ENCODE measurements at places on chromosomes 7 and 10.

DNA sequence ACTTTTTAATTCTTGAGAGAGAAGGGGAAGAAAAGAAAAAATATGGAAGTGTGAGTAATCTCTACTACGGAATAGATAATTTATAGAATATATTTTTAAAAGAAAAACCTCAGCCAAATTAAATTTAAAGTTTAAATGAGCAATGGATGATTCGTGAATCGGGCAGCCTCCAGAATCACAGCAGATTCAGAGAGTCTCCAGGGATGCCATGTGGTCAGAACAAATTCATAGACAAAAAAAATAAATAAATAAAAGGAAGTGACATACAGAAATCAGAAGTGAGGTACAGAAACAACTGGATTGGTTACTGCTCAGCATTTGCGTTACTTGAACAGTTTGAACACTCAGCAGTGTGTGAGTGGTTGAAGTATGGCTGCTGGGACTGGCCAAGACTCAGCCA lies 53.0 kb downstream of the PHYHIPL start:
- DNase-seq = no peak

- DNase-seq = no peak
Observed at GRCh38 chr10:94085766-94086437, 92.2 kb downstream of the PLCE1 start.

- DNase-seq = no peak
Observed at GRCh38 chr10:71081912-71082311, 130.5 kb upstream of the UNC5B start.

DNA sequence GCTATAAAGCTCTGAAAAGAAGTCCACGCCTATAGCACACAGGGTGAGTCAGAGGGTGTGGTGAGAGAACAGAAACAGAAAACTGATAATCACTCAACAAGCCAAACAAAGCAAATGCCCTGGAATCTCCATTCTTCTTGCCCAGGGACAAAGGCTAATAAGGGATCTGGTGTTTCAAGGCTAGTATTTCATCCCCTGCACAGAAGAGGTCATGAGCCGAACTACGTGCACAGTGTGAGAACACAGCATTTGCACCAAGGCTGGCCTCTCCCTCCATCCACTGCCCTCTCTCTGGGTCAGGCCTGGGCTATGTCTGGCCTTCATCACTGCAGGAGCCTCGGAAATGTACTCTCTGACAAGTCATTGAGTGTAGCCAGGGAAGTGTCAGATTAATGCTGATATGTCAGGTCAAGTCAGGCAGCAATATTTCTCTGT lies 42.7 kb downstream of the PRR15 start:
- no peak for DNase-seq

- DNase-seq = no peak
Observed at GRCh38 chr10:64396105-64396708, 875.0 kb downstream of the REEP3 start.

DNA sequence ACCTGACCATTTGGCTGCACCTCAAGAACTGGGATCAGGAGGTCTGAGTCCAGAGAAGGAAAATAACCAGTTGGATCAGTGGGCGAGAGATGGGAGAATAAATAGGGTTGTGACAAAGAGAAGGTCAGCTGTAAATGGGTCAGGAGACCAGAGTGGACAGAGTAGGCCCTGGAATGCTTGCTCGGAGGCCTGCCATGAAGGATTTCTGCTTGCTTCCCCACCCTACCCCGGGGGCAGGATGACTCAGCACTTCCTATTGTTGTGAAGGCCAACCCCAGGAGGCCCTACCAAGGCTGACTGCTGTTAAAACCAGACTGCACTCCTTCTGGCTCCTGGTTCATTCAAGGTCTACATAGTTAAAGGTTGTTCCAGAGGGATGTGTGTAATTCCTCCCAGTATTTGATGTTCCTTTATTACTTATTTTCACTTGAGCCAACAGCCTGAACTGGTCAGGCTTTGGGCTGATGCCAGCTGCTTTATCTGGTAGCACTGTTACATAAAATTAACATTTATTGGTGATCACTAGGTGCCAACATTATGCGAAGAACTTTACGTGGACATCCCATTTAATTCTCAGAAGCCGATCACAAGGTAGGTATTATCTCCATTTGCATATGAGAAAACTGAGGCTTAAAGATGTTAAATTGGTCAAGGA lies 27.3 kb upstream of the IFRD1 start:
- peak; percentile 43 for DNase-seq

- DNase-seq = no peak
Observed at GRCh38 chr7:43553999-43554398, 28.9 kb upstream of the STK17A start.

DNA sequence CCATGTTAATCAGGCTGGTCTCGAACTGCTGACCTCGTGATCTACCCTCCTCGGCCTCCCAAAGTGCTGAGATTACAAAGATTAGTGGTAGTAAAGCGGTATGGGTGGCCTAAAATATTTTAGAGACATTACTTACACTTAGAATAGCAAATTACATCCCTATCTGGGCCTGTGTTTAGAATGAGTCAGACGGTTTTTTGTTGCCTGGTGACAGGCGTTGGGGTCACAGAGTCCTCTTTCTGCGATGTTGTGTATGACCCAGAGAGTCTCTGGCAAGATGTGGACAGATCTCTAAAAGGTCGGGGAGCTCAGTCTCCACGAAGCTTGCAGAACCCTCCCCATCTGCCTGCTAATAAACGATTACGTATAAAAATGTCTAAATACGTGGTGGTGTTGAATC lies 39.6 kb upstream of the PRKCQ start:
- DNase-seq = no peak

DNA sequence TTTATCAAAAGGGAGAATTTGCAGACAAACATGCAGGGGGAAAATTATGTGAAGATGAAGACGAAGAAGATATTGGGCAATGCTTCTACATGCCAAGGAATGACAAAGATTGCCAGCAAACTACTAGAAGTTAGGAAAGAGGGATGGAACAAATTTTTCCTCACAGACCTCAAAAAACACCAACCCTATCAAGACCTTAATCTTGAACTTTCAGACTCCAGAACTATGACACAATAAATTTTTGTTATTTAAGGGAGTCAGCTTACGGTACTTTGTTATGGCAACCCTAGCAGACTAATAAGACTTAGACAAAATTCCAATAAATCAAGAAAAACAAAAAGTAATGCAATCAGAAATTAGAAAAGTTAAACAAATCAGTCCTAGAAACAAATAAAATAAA lies 280.0 kb upstream of the GNAI1 start:
- no peak for DNase-seq

- no peak for DNase-seq
Observed at GRCh38 chr7:7157887-7158271, 24.5 kb upstream of the C1GALT1 start.

DNA sequence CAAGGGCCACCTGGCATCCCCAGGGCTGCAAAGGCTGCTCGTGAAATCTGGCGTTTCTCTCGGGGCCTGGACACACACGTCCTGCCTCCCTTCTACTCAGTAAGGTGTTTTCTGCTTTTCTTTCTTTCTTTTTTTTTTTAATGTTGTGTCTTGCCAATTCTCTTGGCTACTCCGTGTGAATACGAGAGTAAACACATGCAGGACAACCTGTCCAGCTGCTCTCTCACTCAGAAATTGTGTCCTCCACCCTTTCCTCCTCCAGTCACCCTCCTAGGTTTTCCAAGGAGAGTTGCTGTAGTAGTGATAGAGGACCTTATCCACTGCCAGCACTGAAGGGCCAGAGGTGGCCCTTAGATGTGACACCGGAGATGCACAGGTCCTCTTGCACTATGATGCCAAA lies 858 bp upstream of the TEX36 start:
- DNase-seq = no peak

DNA sequence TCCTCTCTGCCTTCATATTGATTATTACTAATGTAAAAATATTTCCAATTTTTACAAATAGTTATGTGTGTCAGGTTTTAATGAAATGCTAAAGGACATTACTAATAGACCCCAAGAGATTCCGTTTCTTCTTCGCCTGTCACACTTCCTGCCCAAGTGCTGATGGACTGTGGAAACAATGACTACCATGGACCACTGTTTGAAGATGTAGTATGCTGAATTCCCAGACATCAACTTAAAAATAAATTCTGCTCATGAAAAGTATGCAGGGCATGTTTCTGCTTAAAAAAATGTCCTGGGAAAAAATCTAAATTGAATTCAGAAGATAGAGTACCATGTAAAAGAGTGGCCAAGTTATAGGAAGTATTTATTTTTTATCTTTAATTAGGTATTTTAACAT lies 52.1 kb downstream of the ST7 start:
- DNase-seq = no peak

- DNase-seq = no peak
Observed at GRCh38 chr7:45910855-45911254, 10.2 kb downstream of the IGFBP3 start.

GRCh38 chr10:29595146-29595545 lies 39.6 kb downstream of the SVIL start:
- DNase-seq = no peak

DNA sequence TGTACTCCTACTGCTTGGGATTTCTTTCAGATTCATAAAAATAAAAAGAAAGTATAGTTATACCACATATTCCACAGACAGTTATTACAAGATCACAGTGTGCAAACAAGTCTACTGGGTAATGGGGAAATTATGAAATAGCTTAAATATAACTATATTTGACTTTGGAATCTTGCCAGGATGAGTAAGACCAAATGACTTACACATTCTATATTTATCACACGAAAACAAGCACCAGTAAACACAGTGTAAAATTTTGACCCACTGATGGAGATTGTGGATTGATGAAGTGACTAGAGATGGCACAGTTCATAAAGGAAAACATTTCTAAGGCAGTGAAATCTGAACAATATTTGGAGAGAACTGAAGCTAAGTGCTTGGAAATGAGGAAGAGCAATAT lies 339.7 kb downstream of the THSD7A start:
- DNase-seq = no peak

- no peak for DNase-seq
Observed at GRCh38 chr7:46969303-46970130, 612.4 kb downstream of the TNS3 start.

DNA sequence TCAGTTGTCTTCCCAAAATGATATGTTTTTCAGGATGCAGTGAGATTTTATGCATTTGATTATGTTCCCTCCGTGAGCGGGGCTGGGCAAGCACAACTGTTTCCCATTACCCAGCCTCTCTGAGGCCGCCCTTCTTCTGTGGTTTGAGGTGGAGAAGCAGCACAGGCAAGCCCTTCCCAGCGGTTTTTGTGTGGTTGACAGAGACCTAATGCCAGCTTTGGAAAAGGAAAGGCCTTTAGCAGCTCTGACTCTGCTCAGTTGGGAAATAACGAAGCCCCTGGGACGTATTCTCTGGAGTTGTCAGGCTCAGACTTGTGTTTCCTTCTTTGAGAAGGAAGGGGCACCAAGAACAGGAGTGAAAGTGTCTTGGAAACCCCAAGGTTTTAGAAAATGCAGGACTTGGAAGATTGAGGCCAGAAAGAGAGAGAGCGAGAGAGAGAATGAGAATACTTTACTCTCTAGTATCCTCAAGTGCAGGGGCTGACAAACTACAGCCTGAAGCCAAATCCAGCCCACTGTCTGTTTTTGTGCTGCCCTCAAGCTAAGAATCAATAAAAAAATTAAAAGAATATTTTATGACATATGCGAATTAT lies 20.6 kb upstream of the PDCD4 start:
- peak; percentile 66 for DNase-seq

DNA sequence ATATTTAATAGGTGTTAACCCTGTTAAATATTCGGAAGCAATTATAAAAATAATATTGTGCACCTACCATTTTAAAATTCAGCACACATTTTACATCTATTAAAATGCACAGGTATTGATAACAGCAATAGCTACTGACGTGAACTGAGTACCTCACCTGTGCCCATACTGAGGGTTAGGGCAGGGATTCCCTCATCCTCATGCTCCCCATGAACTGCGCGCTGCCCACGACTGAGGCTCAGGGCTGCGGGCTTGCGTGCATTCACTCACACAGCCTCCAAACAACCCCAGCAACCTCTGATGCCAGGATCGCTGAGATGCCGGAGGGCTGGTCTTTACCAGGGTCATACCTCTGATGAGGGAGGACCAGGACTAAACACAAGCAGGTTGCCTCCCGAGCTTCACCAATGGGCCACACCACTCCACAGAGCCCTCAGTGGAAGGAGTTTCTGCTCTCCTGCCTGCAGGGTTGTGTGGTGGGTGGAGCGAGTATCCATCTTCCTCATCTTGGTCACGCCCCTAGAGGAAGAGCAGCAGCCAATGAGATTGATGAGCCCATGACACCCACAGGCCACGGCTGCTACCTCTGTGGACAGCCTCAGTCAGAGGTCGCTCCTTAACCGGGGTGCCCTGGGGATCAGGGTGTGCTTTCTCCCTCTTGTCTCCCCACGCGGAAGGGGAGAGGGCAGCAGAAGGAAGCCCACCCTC lies 478.3 kb downstream of the TNS3 start:
- DNase-seq = no peak

- DNase-seq = no peak
Observed at GRCh38 chr10:78736926-78737630, 331.7 kb upstream of the ZMIZ1 start.

DNA sequence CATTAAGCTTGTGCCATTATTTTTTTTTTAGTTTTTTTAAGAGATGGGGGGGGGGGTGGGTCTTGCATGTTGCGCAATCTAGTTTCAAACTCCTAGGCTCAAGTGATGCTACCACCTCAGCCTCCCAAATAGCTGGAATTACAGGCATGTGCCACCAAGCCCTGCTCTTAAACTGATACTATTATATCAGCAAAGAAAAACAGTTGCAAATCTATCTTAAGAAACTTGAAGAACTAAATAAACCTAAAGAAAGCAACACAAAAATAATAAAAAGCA lies 47.5 kb downstream of the BRAF start:
- no peak for DNase-seq

- no peak for DNase-seq
Observed at GRCh38 chr10:71688256-71688655, 31.3 kb downstream of the C10orf105 start.

- no peak for DNase-seq
Observed at GRCh38 chr7:94492601-94493000, 17.0 kb upstream of the CASD1 start.

- no peak for DNase-seq
Observed at GRCh38 chr10:43160921-43161255, 22.6 kb downstream of the CSGALNACT2 start.

DNA sequence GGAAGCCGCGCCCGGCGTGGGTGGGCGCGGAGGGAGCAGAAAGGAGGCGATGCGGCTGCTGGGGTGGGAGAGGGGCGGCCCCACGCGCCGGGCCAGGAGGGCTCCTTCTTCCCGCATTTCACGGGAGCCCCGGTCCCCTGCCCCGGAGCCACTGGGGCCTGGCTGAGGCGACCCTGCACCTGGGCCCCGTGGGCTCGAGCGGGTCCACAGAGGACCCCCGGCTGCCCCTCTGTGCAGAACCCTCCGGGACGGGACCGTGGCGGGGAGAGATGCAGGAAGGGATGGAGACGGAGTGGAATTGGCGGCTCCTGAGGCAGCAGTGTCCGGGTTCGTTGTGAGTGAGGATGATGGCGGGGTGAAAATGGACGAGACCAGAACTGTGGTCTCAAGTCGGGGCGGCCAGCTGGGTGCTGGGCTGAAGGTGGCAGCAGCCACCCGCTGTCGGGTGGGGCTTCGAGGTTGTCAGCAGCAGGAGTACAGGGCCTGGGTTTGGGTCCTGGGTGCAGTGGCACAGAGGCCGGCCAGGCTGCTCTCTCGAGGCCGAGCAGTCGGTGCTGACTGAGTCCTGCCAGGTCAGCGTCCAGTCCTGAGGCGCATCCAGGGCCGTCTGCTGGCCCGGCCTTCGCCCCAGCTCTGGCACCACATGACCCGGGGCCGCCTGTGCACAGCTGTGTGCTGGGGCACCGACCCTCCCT lies 80.4 kb downstream of the VIPR2 start:
- no peak for DNase-seq

All from right hindlimb (tissue), 1 donor.